Activated T-helper 1 cell treated with anti-CD3 and anti-CD28 coated beads, Interleukin-12 subunit alpha, Interleukin-12 subunit beta, Interleukin-2, Interleukin-4 antibody, amounts not matched to agents 30 ng/mL and 10 ng/mL and 1 ng/mL, durations not matched to agents 14 hours and 24 hours and 36 hours (primary cell): ENCODE measurements at places on chromosomes 12 and 14. TPM values are rescaled to one million over a fixed set of nuclear protein-coding genes. Genes with fewer than 3 reads are reported as not detected.
A peak's percentile ranks its signal among the peaks of the same experiment; 100 is the strongest.

GRCh38 chr14:101499080-101499479, 62.2 kb upstream of the DIO3 start:
- no peaks in the 10 kb centered on the region for H3K36me3 ChIP-seq
- no peak overlapping the region for H3K27ac ChIP-seq
- no peaks in the 10 kb centered on the region for H3K4me1 ChIP-seq
- H3K4me3 ChIP-seq: no peak overlapping the region

GRCh38 chr12:12788131-12788530, 2.7 kb downstream of the APOLD1 start:
- H3K27me3 ChIP-seq: no peaks in the 10 kb centered on the region
- peak overlapping the region; percentile 88 for H3K27ac ChIP-seq
- H3K4me3 ChIP-seq: peak overlapping the region; percentile 89
- DNase-seq: no peak

The ABCC9 gene
- total RNA-seq: not detected in 2 replicates

- H3K4me1 ChIP-seq: no peaks in the 10 kb centered on the region
- H3K36me3 ChIP-seq: no peaks in the 10 kb centered on the region
- no peak overlapping the region for H3K4me3 ChIP-seq
- H3K27me3 ChIP-seq: peaks cover 30% of the 10 kb centered on the region
- H3K27ac ChIP-seq: no peak overlapping the region
Observed at GRCh38 chr12:20366776-20367409, 1.4 kb upstream of the PDE3A start.

The PROX2 gene
- not detected in 2 replicates for total RNA-seq

DNA sequence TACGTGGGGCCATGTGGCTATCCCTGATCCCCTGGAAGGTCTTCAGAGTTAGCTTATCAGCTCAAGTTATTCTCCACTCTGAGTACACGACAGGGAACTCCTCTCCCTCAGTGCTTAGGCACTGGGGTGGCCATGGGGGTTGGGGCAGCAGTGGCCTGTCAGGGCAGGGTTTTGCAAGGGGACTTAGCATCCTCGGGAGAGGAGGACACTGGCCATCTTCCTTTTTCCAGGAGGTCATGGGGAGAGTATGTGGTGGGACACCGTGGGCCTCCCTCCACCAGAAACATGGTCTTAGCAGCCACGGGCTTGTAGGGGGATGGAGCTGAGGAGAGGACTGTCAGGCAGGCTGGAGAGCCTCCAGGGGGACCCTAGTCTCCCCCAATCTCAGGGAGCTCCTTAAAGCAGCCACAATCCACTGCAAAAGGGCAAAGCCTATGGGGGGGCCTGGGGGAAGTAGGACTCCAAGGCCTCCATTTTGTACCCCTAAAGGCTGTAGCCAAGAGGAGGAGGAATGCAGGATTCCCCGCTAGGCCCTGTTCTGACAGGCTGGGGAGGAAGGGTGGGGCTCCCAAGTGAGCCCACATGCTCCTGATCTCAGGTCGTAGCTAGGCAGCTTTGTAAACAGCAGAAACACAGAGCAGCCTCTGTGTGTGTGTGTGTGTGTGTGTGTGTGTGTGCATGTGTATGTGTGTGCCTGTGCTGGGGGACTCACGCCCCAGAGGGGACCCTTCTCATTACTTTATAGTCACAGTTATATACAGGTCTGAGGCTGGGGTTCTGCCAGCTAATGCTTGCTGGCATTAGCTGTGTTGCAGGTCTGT, 36.6 kb downstream of the KRT80 start:
- no peaks in the 10 kb centered on the region for H3K36me3 ChIP-seq
- H3K27me3 ChIP-seq: no peaks in the 10 kb centered on the region
- H3K4me1 ChIP-seq: peaks cover 12% of the 10 kb centered on the region
- peak; percentile 44 for DNase-seq

GRCh38 chr12:45726603-45727300, 2.8 kb upstream of the ARID2 start:
- peak overlapping the region; percentile 99 for H3K4me3 ChIP-seq
- H3K4me1 ChIP-seq: peaks cover 37% of the 10 kb centered on the region
- H3K36me3 ChIP-seq: peaks cover 14% of the 10 kb centered on the region
- DNase-seq: no peak

GRCh38 chr14:31927348-31927832, 149.7 kb upstream of the ARHGAP5 start:
- H3K4me3 ChIP-seq: no peak overlapping the region
- H3K36me3 ChIP-seq: no peaks in the 10 kb centered on the region
- no peak for DNase-seq
- peaks cover 10% of the 10 kb centered on the region for H3K4me1 ChIP-seq
- H3K27me3 ChIP-seq: peaks cover 2% of the 10 kb centered on the region
- H3K27ac ChIP-seq: peak overlapping the region; percentile 14

DNA sequence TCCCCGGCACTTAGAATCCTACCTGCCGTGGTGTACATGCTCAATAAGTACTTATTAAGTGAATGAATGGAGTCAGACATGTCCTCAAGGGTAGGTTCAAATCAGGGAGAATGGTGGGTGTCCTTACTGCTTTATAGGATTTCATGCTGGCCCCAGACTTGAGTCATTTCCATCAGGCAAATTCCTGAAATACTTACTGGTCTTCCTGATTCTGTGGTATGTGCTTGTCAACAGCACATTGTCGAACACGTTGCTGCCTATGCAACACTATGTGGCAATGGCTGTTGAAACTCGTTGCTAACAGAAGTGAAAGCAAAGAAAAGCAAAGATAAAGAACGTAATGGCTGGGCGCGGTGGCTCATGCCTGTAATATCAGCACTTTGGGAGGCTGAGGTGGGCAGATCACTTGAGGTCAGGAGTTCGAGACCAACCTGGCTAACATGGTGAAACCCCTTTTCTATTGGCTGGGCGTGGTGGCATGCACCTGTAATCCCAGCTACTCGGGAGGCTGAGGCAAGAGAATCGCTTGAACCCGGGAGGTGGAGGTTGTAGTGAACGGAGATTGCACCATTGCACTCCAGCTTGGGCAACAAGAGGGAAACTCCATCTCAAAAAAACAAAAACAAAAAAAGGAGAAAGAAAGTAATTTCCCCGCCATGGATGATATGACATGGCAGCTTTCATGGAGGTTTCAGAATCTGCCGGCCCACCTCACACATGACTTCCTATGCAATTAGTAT, 214.9 kb downstream of the ZFP36L1 start:
- peaks cover 4% of the 10 kb centered on the region for H3K27me3 ChIP-seq
- H3K4me3 ChIP-seq: no peak overlapping the region
- DNase-seq: no peak
- peaks cover 1% of the 10 kb centered on the region for H3K36me3 ChIP-seq
- no peak overlapping the region for H3K27ac ChIP-seq

The TAS2R43 gene
- 0.76 and 2.0 TPM in 2 replicates for total RNA-seq

The NXPH4 gene
- total RNA-seq: 0.36 and 0.49 TPM in 2 replicates

The GDF3 gene
- not detected in 2 replicates for total RNA-seq

GRCh38 chr12:92255741-92256140, 110.1 kb upstream of the BTG1 start:
- no peak for DNase-seq
- no peaks in the 10 kb centered on the region for H3K27me3 ChIP-seq
- no peak overlapping the region for H3K4me3 ChIP-seq
- H3K36me3 ChIP-seq: peaks cover 6% of the 10 kb centered on the region

GRCh38 chr12:51915951-51916350, 8.6 kb downstream of the ACVRL1 start:
- no peaks in the 10 kb centered on the region for H3K36me3 ChIP-seq
- no peak overlapping the region for H3K4me3 ChIP-seq
- no peak overlapping the region for H3K27ac ChIP-seq
- peaks cover 2% of the 10 kb centered on the region for H3K27me3 ChIP-seq
- H3K4me1 ChIP-seq: no peaks in the 10 kb centered on the region

DNA sequence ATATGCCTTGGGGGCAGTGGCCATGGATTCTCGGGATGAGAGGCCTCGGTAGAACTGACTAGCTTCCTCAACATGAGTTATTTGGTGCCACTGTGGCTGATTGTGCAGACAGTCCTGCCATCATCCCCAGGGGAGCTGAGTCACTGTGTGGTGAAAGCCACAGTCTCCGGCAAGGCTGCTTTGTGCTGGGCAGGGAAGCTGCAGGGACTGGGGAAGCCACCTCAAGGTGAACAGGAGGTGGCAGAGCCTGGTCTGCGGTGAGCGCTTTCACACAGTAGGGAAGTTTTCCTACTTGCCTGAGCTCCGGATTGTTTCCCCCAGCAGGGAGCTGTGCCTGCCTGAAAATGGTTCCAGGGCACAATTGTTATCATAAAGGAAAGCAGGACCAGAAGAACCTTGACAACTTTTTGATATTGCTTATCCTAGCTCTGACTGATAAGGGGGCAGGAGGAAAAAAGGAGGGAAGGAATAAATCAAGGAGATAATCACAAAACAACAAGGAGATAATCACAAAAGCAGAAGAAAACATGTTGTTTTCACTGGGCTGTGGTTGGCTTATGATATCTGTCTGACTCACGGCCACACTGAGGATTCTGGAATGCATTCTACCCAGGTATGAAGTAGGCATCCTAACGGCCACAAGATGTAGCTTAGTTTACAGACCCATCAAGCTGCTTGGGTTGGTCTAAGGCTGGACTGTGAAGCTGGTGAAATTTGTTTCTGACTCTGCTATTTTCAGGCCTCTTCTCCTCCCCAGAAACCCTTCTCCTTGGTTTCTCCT, 32.2 kb upstream of the GNG2 start:
- H3K4me1 ChIP-seq: no peaks in the 10 kb centered on the region
- H3K27me3 ChIP-seq: peaks cover 4% of the 10 kb centered on the region
- DNase-seq: peak; percentile 57
- no peaks in the 10 kb centered on the region for H3K36me3 ChIP-seq
- no peak overlapping the region for H3K27ac ChIP-seq
- no peak overlapping the region for H3K4me3 ChIP-seq

DNA sequence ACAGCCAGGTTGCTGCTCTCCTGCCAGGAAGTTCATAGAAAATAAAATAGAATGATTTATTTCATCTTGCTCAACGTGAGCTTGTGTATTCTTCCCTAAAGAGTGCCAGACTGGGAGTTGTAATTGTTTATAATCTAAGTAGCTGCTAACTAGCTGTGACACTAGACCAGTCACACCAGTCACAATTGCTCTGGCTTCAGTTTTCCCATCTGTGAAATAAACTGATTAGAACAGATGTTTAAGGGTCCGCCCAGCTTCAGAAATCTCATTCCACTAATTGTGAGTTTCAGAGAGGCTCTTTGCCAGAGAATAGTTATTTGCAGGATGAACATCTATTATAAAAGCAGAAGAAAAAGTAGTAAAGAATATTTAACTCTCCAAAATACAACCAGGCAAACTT, 55.6 kb upstream of the ZDHHC17 start:
- no peak overlapping the region for H3K4me3 ChIP-seq
- DNase-seq: no peak
- H3K36me3 ChIP-seq: no peaks in the 10 kb centered on the region
- H3K27ac ChIP-seq: no peak overlapping the region
- H3K4me1 ChIP-seq: no peaks in the 10 kb centered on the region

- H3K4me3 ChIP-seq: no peak overlapping the region
- peak; percentile 12 for DNase-seq
Observed at GRCh38 chr12:13173012-13173932, 23.3 kb upstream of the EMP1 start.

- peak; percentile 41 for DNase-seq
- no peak overlapping the region for H3K4me3 ChIP-seq
- peaks cover 3% of the 10 kb centered on the region for H3K27me3 ChIP-seq
- peaks cover 37% of the 10 kb centered on the region for H3K4me1 ChIP-seq
Observed at GRCh38 chr14:75303381-75303789, 24.8 kb downstream of the FOS start.

- no peaks in the 10 kb centered on the region for H3K27me3 ChIP-seq
- no peaks in the 10 kb centered on the region for H3K36me3 ChIP-seq
- H3K27ac ChIP-seq: no peak overlapping the region
- no peaks in the 10 kb centered on the region for H3K4me1 ChIP-seq
Observed at GRCh38 chr14:104245075-104245474, 106.7 kb downstream of the KIF26A start.

The CCND2 gene
- total RNA-seq: 548 and 549 TPM in 2 replicates

DNA sequence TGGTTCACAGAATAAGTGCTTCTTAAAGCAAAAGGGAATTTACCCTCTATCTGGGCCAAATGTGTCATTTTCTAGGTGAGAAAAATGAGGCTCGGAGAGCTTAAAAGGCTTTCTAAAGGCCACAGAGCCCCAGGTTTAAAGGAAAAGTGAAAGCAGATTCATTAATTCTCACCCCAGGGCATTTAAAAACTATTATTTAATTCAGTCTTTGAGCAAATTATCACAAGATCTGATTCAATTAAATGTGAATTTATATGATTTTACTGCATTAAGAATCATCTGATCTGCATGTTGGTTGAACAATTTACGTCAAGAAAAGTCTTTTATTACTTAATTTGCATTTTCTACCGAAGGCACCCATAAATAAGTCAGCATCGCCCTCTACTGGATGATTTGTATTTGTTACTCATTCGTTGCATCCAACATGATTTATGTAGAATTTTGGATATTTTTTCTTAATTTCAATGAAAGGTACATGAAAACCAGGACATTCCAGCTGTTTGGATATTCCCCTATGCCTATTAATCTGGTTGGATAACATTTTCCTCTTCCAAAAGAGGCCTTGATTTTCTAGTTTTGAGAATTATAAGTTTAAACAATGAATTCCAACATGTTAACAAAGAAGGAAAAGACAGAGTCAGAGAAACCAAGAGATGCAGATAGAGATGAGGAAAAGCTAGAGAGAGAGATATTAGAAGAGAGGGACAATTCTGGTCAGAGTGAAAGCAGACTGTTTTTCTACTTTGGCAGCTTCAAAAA, 19.1 kb upstream of the DHRS7 start:
- DNase-seq: no peak
- no peaks in the 10 kb centered on the region for H3K36me3 ChIP-seq
- peaks cover 13% of the 10 kb centered on the region for H3K4me1 ChIP-seq
- H3K27ac ChIP-seq: peak overlapping the region; percentile 67
- H3K27me3 ChIP-seq: no peaks in the 10 kb centered on the region

The KRT3 gene
- 0.08 TPM in 1 of 2 replicates, not detected in the other for total RNA-seq

DNA sequence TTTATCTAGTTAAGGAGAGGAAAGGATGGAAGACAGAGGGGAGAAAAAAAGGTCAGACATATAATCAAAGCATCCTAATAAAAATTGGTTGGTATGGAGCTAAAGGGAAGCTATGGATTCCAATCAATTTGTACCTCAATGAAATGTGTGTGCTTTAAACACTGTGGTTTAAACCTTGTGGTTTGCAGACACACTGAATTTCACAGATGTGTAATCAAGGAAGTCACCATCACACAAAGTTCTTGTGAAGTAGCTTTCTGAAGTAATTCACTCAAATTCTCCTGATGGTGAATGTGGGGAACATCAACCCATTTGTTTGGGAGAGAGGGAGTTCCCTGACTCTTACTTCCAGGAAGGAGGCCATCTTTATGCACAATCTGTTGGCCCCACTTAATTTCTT, 243.3 kb upstream of the KRR1 start:
- DNase-seq: no peak
- no peaks in the 10 kb centered on the region for H3K36me3 ChIP-seq
- no peak overlapping the region for H3K4me3 ChIP-seq

DNA sequence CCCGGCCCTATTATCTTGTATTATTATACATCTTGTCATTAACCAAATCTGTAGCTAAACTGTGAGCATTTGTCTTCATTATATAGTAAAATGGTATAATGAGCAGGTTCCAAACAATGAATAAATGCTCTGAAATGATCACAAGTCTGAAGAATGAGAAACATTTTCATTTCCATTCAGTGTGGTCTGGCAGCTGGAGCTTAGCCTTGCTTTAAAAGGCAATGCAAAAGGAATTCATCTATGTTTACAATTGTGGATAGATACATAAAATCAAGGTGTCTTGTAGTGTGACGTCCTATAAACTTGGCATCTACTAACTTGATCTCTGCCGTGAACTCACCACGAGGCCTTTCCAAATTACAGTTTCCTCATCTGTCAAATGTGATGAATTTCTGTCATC, 168.3 kb downstream of the RMST start:
- H3K36me3 ChIP-seq: no peaks in the 10 kb centered on the region
- H3K4me3 ChIP-seq: no peak overlapping the region
- no peaks in the 10 kb centered on the region for H3K4me1 ChIP-seq

The KRT75 gene
- total RNA-seq: not detected in 2 replicates

The RNU6-7 gene
- not detected in 2 replicates for total RNA-seq
